ENCODE measurements at places on chromosomes 2 and 18.
A peak's percentile ranks its signal among the peaks of the same experiment; 100 is the strongest.

- no peak for DNase-seq
These were observed 82.3 kb upstream of the XPO1 start for GRCh38 chr2:61620244-61621159.

DNA sequence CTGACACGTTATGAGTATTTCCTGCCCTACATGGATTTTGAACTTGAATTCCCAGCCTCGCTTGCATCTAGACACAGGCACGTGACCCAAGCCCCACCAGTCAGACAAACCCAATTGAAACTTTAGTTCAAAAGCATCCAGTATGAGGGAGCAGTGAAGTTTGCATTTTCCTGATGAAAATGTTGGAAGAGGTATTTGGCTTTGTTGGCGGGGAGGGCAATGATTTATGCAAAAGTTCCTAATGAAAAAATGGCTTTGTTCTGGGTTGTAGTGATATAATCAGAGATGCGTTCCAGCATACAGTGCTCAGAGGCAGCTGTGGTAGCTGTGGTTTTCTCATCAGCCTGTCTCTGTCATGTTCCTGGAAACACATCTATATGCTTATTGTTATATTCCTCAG is 36.8 kb upstream of the CPS1 start:
- no peak for DNase-seq

GRCh38 chr2:174546519-174547506 is 50.8 kb downstream of the WIPF1 start:
- DNase-seq = no peak

DNA sequence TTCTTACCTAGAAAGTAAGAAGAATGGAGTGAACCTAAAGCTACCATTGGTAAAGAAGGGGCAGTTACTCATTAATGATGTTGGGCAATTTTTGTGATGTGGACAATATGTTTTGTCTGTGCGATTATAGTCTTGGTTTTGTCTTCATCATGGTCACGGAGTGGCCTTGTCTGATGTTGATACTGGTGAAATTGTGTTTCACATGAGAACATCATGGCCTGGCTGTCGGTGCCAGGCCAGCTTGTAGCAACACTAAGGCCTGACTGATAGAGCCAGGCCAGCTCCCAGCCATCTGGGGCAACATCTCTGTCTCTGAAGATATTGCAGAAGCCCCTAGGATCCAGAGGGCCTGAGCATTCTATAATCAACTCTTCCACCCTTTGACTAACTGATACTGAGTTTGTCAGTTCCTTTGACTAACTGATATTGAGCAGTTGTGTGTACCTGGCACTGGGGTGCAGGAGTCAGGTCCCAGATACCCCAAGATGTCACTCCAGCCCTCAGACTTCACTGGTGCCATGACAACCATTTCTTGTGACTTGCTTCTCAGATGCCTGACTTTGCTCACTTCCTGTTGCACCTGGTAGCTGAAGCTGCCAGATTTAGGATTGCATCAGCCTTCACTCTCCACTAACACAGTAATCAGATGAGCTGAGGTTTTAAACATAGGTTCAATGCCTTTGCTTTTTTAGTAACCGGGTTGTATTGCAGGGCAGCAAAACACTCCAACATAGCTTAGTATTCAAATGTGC is 62.5 kb downstream of the RPIA start:
- peak; percentile 53 for DNase-seq

DNA sequence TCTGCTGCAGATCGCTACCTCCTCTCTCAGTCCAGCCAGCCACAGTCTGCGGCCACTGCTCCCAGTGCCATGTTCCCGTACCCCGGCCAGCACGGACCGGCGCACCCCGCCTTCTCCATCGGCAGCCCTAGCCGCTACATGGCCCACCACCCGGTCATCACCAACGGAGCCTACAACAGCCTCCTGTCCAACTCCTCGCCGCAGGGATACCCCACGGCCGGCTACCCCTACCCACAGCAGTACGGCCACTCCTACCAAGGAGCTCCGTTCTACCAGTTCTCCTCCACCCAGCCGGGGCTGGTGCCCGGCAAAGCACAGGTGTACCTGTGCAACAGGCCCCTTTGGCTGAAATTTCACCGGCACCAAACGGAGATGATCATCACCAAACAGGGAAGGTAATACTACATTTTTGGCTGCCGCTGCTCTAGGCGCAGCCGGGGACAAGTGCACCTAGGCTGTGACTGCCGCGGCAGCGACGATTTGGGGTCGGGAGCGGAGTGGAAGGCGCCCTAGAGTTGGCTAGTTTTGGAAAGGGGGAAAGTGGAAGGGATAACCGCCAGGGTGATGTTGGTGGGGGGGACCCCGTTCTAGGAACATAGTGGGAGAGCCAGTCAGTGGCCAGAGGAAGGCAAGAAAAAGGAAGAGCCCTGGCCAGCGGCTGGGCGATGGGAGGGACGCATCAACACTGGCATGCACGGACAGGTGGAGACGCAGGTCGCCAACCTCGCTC is 776 bp downstream of the TBR1 start:
- no peak for DNase-seq

DNA sequence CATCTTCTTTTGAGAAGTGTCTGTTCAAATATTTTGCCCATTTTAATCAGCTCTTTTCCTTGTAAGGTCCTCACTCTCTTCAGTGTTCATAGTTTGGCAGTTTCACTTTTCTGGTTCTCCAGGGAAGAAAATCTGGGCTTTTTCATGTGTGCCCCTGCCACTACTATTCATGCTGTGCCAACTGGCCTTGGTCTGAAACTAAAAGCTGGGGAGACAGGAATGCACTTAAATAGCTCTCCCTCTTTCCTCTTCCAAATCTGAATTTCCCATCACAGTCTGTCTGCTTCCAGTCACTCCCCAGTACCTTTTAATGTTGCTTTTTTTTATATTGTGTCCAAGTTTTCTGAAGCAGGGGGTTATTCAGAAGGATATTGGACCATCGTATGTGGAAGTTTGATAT is 574.3 kb upstream of the POU3F3 start:
- DNase-seq = no peak

GRCh38 chr2:27085673-27086089 is 891 bp upstream of the KHK start:
- DNase-seq = no peak

- DNase-seq = no peak
These were observed 129.4 kb upstream of the GLI2 start for GRCh38 chr2:120606280-120606679.

DNA sequence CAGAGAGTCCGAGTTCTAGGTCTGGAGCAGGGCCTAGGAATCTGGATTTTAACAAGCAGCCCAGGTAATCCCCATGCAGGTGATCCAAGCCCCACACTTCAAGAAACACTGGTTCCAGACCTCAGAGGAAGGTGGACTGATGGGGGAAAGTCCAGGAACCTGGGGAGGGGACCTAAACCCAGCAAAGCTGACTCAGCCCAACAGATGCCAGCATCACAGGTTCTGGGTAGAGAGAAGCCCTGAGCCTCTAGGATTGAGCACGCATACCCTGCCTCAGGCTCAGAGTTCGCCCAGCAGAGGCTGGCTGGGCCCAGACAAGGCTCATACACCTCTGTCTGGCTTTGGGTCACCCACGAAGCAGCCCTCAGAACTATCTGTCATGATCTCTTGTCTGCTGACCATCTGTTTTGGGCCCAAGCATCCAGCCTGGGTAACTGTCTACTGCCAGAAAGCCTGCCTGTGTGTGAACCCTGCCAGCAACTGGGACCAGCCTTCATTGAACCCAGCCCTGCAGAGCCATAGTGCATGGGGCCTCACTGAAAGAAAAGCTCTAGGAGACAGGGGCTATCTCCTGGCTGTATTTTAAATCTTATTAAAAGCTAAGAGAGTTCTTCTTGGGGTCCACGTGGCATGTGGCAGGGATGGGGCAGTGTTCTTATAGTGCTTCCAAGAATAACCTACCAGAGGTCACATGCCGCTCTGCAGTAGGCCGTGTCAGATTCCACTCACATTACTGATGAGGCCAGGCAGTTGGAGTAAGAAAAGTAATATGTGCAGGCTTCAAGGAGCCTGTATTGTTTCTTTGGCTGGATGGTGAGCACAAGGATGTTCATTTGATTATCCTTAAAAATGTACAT is 7.4 kb downstream of the TMEM127 start:
- no peak for DNase-seq

DNA sequence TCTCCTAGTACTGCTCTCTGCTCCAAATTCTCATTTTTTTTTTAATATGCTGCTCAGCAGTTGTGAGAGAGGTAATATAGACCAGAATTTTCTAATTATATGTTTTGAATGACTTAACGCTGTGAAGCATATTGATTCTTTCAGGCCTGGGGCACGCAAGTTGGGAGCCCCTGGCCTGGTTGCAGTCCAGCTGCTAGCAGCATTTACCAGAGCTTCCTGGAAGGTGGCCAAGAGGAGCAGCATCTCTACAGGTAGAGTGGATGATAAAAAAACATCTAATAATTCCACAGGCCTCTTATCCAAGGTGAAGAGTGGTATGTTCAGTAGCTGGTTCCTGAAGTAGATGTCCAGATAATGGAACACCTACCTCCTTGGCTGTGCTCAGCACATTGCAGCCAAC is 7.3 kb upstream of the UGP2 start:
- no peak for DNase-seq

DNA sequence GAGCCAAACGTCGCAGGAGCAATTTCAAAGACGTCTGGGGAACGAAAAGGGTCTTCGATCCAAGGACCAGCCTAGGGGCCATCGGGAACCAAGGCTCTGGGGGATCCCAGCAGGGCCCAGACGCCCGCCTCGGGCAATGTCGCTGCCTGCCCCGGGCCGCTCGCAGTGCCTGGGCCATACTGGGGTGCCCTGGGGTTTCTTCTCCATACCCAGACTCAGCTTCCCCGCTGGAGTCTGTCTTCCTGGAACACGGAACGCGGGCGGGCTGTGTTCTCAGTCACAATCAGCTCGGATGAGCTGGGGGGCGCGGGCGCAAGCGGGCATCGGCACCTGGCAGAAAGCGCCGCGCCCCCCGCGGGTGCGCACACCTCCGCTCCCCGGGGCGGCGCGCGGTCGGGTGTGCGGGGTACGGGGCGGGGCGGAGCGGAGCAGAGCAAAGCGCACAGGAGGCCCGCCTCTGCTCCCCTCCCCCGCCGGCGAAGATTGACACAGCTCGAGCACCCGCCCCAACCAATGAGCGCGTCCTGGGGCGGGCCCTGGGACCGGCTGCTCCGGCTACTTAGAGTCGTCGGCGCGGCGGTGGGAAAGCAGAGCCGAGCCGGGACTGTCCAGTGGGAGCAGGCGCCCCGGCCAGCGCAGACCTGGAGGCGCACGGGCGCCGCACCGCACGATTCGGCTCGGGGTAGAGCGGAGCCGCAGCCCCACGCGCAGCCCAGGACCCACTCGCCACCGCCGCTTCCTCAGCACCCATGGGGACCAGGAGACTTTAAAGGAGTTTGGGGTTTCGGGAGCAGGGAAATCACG is at the start of gene LRATD1:
TSS of gene LRATD1 (plus strand) at position 585 of the 804 bp plus-strand sequence. CDS start 1,263 bp downstream, outside the sequence.
- DNase-seq = no peak

DNA sequence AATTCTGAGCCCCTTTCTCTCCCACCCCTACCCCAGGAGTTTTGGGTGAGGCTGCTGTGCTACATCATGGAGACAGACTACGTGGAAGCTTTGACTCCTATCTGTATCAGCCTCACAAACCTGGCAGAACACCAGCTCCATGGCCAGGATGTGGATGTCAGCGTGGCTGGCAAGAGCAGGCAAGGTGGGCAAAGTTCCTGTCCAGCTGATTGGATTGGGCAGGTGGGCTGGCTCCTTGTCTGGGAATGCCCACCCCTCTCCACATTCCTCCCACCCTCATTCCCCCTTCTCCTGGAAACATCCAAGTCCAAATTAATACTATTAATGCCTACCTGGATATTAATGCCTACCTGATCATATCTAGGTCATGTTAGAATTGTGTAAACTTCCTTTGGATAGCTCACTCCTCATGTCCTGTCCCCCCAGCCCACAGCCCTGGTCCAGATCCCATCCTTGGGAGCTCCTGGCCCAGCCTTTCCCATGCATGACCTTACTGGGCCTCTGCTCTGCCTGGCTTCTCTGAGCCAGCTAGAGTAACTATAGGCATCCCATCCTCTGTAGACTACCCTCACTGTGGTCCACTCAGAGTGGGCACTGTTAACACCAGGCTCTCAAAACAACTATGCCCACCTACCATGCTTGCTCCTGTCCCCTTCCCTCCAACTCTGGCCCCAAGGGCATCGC is 24.1 kb downstream of the MROH2A start:
- no peak for DNase-seq

DNA sequence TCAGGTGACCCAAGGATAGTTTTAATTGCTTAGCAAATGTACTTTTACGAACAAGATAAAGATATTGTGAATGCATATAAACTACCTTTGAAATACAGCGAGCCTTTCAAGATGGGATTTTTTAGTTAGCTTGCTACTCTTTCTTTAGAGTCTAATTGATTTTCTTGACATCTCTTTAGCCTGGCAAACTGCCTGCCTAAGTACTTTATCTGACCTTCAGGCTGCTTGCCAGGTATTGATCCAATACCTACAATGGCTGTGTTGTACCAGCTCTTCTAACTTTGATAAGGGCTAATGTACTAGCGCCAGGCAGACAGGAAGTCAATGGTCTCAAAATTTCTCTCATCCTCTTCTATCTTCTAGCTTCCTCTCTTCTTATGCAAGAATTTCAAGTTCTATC is 414.4 kb upstream of the ACVR2A start:
- DNase-seq = no peak

- peak; percentile 16 for DNase-seq
These were observed 45.0 kb upstream of the MGAT5 start for GRCh38 chr2:134208825-134209224.

DNA sequence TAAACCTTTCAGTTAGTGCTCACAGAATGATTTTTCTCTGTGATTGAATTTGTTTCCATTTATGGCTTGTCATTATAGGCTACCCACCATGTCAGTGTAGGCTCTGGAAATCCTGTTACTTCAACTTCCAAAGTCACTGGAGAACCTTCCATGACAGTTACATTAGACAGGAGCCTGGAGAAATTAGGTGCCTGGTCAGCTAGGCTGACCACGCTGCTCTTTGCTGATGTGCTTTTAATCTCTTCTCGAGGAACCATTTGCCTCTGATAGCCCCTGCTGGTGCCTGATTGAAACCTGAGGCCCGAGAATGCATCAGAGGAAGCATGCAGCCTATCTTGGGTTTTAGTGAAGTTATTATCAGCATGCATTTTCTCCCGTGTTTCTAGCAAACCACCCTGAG is 29.6 kb upstream of the TTN start:
- no peak for DNase-seq

- DNase-seq = no peak
These were observed 32.7 kb downstream of the COX7A2L start for GRCh38 chr2:42328148-42328833.

GRCh38 chr2:21819454-21819853 is 695.7 kb downstream of the TDRD15 start:
- no peak for DNase-seq

- DNase-seq = no peak
These were observed 569.8 kb upstream of the MEX3C start for GRCh38 chr18:51767293-51767692.

DNA sequence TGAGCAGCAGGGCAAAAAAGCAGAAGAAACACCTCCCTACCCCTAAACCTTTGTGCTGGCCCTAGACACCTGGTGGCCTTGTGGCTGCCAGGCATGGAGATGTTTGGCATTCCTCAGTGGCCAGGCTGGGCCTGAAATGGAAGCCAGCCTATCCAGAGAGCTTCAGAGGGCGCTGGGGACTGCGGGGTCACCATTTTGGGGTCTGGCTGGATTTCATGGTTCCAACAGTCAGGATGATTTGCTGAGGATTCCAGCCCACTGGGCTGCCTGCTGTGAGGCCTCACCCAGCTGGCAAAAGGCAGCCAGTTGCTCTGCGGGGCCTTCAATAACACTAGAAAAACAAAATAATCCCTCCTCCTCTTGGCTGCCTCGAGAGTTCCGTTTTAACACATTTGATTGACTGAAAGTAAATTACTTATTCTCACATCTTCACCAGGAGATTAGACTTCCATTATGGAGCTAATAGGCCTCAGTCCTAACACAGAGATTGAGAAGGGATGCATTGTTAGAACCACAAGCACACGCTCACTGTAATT is 154.1 kb downstream of the EN1 start:
- DNase-seq = no peak

GRCh38 chr18:34576622-34577021 is 133.5 kb upstream of the DTNA start:
- no peak for DNase-seq

Measured in naive B cell (primary cell).